ENCODE measurements at places on chromosomes 13 and 19.

GRCh38 chr13:61253105-61253877 is 162.4 kb downstream of the PCDH20 start:
- no peak for DNase-seq

DNA sequence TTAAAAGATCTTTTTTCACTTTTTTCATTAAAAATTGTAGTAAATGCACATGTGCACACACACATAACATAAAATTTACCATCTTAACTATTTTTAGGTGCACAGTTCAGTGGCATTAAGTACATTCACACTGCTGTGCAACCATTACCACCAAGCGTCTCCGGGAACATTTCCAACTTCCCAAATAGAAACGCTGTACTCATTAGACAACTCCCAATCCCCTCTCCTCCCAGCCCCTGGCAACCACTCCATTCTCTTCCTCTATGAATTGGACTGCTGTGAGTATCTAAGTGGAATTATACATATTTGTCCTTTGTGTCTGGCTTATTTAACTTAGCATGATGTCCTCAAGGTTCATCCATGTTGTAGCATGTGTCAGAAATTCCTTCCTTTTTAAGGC is 11.6 kb downstream of the GJB2 start:
- no peak for DNase-seq

DNA sequence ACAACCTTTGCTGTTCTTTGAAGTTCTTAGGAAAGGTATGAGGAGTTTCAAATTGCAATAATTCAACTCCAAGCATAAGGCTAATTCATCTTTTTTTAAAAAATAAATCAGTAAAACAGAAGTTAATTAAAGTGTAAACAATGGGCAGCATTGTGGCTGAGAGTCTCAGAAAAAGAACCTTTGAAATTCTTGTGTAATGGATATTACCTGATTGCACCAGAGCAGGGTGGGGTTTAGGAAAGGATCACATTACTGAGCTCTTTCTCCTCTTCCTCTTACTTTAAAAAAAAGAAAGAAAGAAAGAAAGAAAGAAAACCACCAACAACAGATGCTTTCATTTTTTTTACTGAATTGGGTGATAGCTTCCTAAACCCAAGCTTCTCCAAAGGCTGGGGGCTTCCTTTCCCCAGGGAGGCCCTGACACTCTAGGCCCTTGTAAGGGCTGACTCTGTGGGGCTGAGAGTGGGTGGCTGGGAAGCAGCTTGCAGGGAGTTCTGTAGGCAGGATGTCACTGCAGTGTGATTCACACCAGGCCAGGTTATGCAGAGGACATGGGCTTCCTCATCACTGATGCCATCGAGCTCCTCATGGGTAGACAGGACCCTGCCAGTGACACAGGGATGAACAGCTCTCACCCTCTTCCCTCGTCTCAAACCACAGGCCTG is 564.5 kb downstream of the FGF9 start:
- DNase-seq = no peak

DNA sequence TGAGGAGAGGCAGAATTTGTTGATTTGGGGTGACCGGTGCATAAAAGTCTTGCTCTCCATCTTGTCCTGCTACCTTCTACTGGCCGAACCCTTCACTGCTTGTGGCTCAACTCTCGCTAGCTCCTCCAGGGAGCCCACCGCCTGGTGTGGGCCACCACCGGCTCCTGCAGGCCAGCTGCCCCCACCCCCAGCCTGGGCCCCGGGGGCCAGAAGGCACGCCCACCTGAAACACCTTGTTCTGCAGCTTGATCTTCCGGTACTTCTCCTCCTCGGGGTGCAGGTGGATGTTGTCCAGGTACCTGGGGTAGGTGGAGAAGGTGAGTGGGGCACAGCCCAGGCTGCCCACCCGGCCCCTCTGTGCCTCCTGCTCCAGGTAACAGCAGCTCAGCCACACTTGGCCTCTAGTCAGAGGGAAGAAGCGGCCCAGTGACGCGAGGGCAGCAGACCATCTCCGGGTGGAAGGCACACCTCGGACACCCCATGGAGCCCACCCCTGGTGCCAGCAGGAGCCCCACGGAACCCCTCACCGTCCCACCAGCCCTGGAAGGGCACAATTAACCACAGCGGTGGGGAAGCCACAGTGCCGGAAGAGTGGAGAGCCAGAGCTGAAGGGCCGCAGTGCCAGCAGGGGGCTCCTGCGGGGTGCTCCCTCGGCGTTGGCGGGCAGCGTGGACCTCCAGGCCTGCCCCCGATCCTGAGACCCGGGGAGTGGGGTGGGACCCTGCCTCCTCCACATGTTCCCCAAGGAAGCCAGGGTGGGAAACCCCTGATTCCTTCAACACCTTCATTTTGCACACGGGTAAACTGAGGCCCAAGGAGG is 10.1 kb downstream of the UBXN6 start:
- no peak for DNase-seq

- DNase-seq = peak; percentile 22
Observed at GRCh38 chr19:39645800-39646411, 9.8 kb upstream of the LGALS16 start.

DNA sequence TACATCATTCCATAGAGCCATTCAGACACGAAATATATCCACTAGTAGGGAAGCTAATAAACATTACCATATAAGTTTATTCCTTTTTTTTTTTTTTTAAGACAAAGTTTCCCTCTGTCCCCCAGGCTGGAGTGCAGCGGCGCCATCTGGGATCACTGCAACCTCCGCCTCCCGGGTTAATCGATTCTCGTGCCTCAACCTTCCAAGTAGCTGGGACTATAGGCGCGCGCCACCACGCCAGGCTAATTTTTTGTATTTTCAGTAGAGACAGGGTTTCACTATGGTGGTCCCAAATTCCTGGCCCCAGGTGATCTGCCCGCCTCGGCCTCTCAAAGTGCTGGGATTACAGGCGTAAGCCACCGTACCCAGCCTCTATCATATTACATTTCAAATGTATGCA is 612 bp upstream of the ZNF154 start:
- DNase-seq = no peak

DNA sequence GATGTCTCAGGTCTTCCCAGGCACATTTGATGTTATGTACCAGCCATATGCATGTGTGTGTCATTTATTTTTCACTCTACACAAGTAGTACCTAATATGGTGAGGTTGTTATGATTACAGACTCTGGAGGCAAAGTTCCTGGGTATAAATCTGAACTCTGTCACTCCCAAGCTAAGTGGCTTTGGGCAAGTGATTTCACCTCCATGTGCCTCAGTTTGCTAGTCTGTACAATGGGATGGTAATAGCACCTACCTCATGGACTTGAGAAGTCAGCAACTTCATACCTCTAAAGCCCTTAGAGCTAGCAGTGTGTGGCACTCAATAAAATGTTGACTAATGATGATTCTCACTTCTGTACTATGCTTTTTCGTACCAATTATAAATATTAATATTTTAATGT is 3.9 kb upstream of the CATSPERG start:
- no peak for DNase-seq
